ENCODE measurements at places on chromosomes 5 and 9.
A peak's percentile ranks its signal among the peaks of the same experiment; 100 is the strongest.

GRCh38 chr5:145908206-145908960, 28.0 kb upstream of the SH3RF2 start:
- no peak for DNase-seq

GRCh38 chr9:121260457-121261106, 7.4 kb upstream of the GSN start:
- no peak for DNase-seq

DNA sequence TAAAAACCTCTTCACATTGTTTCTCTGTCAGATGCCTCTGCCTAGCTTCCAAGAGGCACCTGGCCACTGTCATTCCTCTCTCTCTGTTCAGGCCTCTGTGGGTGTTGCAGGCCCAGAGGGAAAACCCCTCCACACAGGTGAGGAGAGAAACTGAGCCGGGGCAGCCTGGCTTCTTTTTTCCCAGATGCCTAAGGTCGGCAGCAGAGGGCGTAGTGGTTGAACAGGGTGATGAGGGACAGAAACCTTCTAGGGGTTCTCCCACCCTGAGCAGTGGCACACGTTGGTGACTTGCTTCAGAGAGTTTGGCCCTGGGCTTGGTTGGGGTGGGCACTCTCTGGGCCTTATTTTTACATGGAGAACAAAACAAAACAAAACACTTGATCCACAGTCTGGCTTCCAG, 12.2 kb downstream of the IL9 start:
- DNase-seq, result no peak

- no peak for DNase-seq
Observed at GRCh38 chr5:112294126-112294525, 125.0 kb downstream of the EPB41L4A start.

GRCh38 chr9:95508968-95509850, 7.6 kb downstream of the PTCH1 start:
- peak; percentile 86 for DNase-seq

DNA sequence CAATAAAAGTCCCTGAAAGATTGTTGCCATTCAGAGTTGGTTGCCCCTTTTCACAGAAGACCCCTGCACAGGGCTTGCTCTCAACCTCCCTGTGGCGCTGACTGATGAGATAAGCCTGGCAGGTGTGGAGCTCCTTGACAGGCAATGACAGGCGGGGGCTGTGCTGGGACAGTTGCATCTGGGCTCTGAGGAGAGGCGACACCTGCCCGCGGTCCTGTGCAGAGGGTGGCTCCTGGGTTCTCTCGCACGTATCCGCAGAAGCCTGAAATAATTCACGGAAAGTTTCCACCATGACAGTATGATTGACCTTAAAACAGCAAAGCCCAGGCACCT, 19.8 kb upstream of the EXOC3 start:
- DNase-seq, result no peak

GRCh38 chr5:145946112-145946861, 9.9 kb downstream of the SH3RF2 start:
- DNase-seq, result peak; percentile 55

DNA sequence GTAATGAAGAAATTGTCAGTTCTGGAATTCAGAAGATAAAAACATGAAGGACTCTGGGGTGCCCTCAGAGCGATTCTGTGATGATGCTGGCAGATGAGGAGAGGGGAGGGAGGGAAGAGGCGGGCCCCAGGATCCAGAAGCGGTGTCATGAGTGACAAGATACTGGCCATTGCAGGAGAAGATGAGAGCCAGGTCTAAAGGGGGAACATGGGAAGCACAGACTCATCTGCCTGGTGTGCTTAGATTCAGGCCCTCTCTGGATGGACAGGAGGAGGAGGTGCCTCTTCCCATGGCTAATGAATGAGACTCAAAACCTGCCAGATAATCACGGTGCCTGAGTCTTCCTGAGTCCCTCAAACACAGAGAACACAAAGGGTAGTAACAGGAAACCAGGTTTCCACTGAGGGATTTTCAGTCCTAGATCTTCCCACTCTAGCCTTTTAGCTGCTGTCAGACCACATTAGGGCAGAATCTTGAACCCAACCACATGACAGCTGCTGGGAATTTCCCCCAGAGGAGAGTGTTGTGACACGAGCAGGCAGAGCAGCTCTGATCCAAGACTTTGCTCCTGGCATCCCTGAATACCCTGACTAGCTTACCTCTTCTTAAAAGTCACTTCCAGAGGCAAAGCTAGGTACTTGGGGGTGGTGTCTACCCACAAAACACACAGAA, 28.2 kb upstream of the HSPA9 start:
- DNase-seq, result no peak

DNA sequence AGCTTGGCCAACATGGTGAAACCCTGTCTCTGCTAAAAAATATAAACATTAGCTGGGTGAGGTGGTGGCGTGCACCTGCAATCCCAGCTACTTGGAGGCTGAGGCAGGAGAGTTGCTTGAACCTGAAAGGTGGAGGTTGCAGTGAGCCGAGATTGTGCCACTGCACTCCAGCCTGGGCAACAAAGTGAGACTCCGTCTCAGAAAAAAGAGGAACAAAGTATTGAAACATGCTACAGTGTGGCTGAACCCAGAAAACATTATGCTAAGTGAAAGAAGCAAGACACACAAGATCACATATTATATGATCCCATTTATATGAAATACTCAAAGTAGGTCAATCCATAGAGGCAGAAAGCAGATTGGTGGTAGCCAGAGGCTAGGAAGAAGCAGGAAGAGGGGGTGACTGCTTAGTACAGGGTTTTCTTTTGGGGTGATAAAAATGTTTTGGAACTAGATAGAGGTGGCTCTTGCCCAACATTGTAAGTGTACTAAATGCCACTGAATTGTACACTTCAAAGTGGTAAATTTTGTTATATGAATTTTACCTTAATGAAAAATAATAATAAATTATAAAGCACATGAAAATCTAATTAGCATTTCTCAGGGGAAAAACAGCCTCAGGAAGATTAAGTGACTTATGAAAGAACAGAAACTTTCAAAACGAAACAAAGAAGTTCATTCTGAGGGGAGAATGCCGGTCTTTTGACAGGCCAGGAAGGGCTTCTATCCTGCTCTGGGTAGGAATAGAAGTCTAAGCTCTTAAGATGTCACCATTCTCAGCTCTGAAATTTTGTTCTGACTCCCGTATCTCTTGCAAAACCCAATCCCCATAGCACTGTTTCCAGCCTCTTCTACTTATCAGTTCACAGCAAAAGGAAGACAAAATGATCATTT, 161.1 kb upstream of the TBCA start:
- DNase-seq, result no peak

DNA sequence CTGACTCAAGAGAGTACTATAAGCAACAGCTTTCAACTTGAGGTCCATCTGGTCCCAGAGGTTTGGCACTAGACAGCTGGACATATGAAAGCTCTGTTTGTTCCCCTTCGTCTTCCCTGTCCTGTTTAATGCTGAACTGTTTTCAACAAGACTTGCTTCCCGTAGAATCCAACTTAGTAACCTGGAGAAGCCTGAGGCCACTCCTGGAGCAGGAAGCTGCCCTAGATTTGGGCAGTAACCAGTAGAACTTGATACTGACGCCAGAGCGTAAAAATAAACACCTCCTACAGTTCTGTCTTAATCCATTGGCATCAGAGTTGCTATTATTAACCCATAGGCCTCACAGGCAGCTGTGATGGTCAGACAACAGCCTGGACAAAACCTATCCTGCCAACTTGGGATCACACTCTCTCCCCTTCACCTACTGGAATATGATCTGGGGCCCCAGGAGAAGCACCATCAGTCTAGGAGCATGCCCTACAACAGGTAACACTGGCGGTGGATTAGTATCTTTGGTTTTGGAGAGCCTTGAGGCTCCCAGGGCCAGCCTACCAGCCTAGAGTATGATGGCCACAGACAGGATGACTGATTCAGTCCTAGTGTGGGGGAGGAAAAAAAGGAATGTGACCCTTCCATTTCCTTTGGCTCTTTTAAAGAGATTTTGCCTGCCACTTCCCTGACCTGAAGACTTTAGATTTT, 29.2 kb downstream of the RUSC2 start:
- DNase-seq, result no peak

GRCh38 chr5:126680191-126680817, 79.6 kb downstream of the PHAX start:
- no peak for DNase-seq

DNA sequence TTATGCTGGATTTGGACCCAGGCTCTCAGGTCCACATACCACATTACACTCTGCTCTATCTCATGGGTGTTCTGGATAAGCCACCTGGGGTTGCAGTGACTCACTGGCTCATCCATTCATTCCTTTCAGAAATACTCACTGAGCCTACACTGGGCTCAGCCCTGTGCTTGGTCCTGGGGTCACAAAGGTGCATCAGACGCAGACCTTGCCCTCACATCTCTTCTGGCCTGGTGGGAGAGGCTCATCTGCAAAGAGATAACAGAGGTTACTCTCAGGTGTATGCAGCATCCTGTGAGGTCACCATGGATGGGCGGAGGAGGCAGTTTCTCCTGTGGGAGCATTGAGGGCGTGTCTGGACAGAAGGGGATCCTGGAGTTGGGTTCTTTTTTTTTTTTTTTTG, 12.1 kb downstream of the CDHR2 start:
- no peak for DNase-seq

DNA sequence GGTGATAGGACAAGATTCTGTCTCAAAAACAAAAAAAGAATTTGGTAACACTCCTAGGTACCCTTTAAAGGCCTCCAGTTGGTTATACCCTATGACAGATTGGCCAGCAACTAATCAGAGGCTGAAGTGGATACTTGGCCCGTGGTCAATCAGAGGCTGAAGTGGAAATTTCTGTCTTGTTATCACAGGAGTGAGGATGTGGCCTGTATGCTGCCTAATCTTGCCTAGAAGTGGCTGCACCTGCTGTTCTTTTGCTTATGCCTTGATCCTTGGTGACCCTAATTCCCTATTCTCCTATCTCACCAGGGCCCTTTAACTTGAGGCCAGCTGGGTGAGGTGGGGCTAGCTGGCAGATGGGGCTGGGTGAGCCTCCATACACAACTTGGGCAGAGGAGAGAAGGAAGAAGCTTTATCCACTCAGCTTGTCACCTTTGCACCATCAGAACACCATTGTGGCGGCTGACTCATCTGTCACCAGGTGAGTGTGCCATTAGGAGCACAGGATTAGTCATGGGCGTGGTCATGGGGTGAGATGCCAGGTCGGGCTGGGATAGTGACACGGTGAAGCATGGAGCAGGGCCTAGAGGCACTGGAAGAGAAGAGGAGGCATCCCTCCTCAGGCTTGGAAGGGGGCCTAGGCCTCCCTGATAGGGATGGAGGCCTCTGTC, 41.5 kb downstream of the SAR1B start:
- no peak for DNase-seq

- DNase-seq, result no peak
Observed at GRCh38 chr9:128146591-128147120, 2.6 kb upstream of the LCN2 start.

GRCh38 chr9:136201609-136202453, 3.1 kb downstream of the LHX3 start:
- DNase-seq, result no peak

GRCh38 chr5:140925806-140926442, at the start of gene PCDHAC1:
PCDHAC1 (plus strand) TSS chr5:140926299; CDS start chr5:140926893, 594 bp downstream.
- no peak for DNase-seq

DNA sequence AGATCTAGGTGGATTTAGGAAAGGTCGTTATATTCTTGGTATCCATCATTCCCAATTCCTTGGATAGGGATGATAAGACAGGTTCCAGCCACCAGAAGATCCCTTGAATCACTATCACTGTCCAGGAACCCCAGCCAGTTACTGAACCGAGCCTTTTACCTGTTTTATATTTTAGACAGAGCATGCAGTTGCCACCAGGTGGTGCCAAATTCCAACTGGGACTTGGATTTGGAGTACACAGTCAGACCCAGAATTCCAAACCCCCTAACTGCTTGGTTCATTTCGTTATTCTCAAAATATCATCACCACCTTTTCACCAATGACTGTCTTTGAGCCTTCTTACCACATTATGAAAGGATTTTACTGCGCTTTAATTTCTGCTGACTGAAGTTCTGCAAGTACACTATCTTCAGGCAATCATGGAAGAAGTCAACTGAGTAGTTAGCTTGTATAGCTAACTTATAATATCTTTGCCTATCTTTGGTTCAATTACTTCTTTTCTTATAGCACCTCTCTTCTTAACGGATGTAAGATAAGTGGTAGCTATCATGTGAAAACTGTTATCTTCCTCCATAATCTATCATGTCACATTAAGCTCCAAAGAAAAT, 191.8 kb downstream of the PRR16 start:
- DNase-seq, result no peak

DNA sequence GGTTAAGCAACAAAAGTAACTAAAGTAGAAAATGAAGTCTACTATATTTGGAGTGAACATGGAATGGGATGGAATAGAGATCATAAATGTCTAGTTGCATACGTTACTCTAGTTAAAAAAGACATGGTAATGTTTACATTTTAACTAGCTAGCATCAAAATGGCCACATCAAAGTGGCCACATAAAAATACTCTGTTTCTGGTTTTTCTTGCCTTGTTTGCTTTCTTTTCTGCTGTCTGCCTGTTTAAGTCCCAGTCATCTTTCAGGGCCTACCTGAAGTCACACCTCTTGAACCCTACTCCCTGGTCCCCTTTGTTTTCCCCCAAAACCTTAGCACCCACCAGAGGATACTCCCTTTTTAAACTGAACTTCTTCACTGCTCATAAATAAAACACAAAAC, 6.4 kb upstream of the KIF2A start:
- DNase-seq, result no peak

- no peak for DNase-seq
Observed at GRCh38 chr9:136769710-136770191, 5.4 kb upstream of the LCN15 start.

DNA sequence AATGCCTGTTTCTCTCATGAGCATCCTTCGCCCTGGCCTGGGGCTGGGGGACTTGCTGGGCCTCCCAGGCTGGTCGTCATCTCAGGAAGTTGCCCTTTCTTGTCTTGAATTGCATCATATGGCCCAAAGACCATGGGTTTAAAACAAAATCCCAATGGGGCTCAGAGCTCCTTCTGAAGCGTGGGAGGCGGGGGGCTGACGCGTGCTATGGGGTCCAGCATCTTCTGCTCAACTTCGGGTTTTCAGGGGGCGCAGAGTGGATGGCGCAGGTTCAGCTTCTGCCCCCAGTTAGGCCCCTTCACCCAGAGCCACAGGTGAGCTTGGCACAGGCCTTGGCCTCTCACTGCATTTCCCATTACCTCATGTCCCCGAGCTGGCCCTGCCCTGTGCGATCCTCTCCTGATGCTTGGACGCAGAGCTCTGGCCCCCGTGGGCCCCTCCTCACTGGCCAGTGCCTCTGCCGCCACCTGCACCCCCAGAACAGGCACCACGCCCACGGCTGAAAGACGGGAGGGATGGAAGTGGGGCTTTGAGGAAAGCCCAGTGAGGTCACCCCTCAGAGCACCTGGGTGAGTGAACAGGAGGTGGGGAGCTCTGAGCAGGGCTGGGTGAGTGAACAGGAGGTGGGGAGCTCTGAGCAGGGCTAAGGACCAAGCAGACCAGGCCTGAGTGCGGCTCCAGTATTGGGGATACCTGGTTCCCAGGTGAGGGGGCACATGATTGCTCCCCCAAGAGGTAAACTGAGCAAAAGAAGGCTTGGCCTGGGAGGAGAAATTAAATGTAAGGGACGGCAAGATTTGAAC, 56.0 kb downstream of the TRIP13 start:
- no peak for DNase-seq

DNA sequence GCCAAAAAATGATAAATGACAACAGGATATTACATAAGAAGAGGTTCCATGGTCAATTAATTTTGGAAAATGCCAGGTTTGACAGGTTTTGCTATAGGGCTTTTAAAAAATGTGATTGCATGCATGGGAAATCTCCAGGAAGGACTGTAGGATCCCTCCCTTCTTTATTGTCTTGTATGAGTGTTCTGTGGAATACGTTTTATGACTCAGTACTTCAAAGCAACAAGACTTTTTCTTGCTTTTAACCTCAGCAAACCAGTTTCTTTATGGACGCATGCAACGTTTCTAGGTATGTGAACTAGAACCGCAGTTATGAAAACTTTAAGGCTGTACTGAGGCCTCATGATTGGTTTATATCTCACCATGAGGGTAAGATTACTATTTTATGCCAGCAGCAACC, 76.6 kb upstream of the NTRK2 start:
- DNase-seq, result no peak
